Stimulated activated CD4-positive, alpha-beta T cell treated with anti-CD3 and anti-CD28 coated beads, Interleukin-4, amount 100 ng/mL, for 48 hours (primary cell): ENCODE measurements at places on chromosomes 1 and 21.

- DNase-seq, result no peak
Measured at GRCh38 chr1:89816366-89816765, 4.5 kb upstream of the LRRC8D start.

- DNase-seq, result no peak
Measured at GRCh38 chr1:3367376-3367775, 87.1 kb upstream of the ARHGEF16 start.

DNA sequence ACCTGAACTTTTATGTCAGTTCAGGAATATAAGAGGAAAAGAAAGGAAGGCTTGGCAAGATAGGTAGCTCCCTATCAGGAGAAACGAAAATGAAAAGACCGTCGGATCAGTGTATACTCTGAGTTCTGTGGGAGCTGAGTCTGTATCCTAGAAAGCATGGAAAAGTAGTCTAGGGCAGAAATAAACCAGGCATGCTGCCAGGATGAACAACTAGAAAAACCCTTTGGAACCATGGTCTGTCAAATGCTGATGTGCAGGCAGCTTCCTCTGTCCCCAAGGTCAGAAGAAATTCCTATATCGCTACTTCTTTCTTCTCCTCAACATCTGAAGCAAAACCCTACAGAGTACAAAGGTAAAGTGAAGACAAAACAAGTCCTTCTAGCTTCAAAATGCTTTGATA, 268.8 kb downstream of the ST6GALNAC3 start:
- DNase-seq, result no peak

- DNase-seq, result no peak
Measured at GRCh38 chr1:93816970-93817678, 61.9 kb downstream of the DNTTIP2 start.

GRCh38 chr1:15249081-15249480, 2.1 kb downstream of the FHAD1 start:
- DNase-seq, result peak; percentile 59

- peak; percentile 50 for DNase-seq
Measured at GRCh38 chr1:154791292-154792166, 78.6 kb downstream of the KCNN3 start.

DNA sequence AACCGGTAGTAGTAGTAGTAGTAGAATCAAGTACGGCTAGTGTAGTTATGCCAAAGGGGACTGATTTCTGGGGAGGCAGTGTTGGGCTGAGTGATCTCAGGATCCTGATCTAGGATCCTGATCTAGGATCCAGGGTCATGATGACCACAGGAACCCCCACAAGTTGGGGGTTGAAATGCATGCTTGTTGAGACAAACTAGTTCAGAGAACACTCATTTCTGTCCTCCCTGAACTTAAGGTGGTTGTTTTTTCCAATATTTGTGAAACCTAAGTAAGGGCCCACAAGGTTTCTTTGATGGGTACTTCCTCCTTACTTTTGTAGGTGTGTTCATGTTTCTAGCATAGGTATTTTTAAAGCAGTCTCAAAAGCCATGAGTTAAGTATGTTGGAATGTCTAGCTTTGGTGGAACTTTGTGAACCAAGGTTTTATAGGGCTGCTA, 33.9 kb upstream of the PDC start:
- DNase-seq, result no peak

- no peak for DNase-seq
Measured at GRCh38 chr1:39713557-39713956, 22.3 kb upstream of the HPCAL4 start.

- DNase-seq, result no peak
Measured at GRCh38 chr1:25641931-25642573, 25.5 kb downstream of the MAN1C1 start.

GRCh38 chr1:203509135-203509534, 15.2 kb downstream of the OPTC start:
- DNase-seq, result no peak

DNA sequence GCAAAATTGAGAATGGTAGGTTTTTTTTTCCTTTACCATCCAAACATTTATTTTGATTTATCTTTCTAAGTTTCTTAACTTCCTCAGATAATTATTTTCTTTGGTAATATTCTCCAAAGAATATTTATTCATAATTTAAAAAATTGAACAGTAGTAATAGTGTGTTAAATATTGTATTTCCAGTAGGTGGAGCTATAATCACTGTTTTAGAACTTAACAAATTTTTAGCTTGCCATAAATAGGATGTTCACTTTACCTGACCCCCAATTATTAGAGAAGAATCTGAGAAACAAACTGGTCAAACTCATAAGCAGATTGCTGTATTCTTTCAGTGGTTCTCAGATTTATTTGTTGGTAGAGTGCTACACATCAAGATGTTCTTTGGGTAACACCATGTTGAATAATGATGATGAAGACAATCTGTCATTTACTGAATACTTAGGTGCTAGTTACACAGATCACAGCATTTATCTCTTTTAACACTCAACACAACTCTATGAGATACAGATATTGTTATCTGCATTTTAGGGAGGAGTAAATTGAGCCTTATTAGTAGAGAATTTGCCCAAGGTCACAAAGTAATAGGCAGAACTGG, 82.4 kb upstream of the GPR88 start:
- no peak for DNase-seq

- DNase-seq, result no peak
Measured at GRCh38 chr1:33297911-33298622, 22.8 kb downstream of the A3GALT2 start.

DNA sequence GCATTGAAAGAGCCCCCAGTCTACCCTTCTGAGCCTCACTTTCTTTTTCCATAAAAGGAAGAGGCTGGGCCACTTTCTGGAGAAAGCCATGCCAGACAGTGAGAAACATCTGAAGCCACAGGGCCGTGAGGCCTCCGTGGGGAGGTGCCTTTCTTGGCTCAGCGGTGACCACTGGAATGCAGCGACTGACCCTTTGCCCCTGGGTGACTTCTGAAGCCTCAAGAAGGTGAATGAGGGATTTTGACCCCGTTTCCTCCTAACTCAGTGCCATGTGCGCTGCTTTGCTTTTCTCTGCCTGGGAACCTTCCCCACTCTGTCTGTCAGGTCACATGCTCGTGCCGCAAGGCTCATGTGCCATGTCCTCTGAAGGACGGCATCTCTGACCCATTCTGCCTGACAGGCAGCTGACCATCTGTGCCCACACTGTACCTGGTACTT, 44.7 kb upstream of the A3GALT2 start:
- no peak for DNase-seq

DNA sequence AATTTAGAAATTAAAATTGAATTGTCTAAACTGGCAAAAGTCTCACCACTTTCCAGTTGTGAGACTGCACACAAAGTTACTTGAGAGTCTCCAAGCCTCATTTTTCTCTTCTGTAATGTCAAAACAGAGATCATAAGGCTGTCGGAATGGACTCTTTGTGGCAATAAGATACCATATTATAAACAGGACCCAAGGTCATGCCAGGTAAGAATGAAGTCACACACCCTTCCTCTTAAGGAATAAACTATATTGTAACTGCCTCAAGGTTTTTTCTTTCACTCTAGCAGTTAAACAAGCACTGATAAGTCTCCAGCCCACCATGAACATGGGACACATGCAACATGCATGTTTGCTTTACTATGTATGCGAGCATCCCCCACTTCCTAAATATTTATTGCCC, 50.1 kb upstream of the DIRAS3 start:
- DNase-seq, result no peak

- DNase-seq, result no peak
Measured at GRCh38 chr1:178161516-178161915, 67.6 kb downstream of the RASAL2 start.

GRCh38 chr1:58890609-58891008, 106.8 kb upstream of the JUN start:
- no peak for DNase-seq

DNA sequence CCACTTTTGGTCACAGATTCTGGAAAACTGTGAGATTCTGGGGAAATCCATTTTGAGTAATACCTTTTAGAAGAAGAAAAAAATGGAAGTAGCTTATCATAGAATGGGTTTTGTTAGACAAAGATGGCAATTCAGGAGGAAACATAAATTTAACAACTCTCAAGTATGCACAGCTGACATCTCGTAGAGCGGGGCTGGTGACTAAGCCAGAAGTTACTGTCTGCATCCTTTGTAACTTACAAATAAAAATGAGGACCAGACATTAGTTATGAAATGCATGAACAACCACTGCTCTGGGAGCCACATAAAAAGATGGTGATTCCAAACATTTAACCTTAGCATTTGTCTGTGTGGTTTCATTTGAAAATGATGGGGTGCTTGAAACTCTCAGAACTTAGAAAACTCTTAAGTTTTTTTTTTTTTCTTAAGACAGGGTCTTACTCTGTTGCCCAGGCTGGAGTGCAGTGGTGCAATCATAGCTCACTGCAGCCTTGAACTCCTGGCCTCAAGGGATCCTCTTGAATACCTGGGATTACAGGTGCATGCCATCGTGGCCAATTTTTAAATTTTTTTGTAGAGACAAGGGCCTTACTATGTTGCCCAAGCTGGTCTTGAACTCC, 49.2 kb upstream of the ATP5PO start:
- DNase-seq, result no peak

- no peak for DNase-seq
Measured at GRCh38 chr1:29820401-29820800, 584.1 kb downstream of the PTPRU start.

DNA sequence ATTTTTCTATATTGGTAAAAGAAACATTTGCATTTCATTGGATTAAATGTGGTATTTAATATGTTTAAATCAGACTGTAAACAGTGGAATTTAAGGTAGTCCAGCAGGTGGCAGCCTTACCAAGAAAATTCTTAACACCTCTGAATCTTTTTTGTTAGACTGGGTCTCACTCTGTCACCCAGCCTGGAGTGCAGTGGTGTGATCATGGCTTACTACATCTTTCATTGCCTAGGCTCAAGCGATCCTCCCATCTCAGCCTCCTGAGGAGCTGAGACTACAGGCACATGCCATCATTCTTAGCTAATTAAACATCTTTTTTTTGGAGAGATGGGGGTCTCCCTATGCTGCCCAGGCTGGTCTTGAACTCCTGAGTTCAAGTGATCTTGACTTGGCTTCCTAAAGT, 98.8 kb downstream of the RABGAP1L start:
- DNase-seq, result peak; percentile 17

DNA sequence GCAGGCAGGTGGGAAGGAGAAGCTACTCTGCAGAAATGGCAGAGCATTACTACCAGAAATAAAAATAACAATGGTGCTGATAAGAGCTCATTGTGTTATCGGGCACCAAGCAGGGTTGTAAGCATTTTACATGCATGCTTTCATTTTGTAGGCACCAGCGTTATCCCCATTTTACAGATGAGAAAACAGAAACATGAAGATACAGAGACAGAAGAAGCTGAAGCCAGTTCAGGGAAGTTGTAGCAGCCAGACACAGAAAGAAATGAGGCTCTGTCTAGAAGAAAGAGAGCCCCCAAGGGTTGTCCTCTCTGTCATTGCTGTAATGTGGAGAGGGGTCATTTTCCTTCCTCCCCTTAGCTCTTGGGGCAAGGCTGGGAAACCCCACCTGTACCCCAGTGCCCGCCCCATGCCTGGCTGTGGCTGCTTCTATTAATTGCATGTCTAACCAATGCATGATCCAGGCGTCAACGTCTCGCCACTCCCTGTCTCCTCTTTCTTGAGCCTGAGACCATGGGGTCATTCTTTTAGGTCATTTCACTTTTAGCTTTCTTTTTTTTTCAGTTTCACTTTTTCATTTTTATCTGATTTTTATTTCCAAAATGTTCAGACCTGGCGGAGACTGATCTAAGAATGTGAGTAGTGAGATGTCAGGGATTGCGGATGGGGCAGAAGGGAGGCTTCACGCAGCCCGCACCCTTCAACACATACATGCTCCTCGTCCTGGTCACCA, 6.8 kb downstream of the OLIG1 start:
- no peak for DNase-seq

DNA sequence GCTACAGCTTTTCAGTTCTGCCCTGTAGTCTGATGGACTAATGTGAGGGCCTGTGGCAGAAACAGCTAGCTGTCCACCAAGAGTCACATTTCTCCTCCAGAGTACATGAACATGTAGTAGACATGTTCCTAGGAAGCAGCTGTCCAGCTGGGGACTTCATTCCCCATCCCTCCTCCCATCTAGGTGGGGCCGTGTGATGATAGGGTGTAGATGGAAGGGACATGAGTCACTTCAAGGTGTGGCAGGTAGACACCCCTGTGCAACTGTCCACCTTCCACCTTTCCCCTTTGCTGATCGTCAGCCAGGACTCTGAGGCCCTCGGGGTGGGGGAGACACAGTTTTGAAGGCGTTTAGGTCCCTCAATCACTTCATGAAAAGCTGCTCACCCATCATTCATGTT, 3.6 kb upstream of the RD3 start:
- DNase-seq, result no peak

DNA sequence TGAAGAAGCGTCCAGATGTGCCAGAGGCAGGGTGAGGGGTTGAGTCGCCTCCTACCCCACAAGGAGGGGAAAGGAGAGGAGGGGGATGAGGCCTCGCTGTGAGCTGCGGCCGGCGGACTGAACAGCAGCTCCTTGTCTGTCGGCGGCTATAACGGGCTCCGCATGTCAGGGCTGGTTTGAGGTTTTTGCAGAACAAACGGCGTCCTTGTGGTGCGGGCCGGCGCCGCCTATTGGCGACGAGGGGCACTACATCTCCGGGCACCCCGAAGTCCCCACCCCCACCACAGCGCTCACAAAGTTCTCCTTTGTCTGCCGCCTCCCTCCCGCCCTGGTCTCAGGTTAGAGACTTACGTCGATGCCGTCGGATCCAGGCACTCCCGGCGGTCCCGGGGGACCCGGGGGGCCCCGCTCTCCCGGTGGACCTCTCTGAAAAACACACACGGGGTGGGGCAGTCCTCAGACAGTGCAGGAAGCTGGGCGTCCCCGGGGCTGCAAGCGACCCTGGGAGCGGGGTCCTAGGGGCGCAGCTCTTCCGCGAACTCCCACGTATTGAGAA, 1.8 kb downstream of the COL9A2 start:
- peak; percentile 76 for DNase-seq

GRCh38 chr1:30410153-30410851, 313.1 kb downstream of the MATN1 start:
- no peak for DNase-seq

DNA sequence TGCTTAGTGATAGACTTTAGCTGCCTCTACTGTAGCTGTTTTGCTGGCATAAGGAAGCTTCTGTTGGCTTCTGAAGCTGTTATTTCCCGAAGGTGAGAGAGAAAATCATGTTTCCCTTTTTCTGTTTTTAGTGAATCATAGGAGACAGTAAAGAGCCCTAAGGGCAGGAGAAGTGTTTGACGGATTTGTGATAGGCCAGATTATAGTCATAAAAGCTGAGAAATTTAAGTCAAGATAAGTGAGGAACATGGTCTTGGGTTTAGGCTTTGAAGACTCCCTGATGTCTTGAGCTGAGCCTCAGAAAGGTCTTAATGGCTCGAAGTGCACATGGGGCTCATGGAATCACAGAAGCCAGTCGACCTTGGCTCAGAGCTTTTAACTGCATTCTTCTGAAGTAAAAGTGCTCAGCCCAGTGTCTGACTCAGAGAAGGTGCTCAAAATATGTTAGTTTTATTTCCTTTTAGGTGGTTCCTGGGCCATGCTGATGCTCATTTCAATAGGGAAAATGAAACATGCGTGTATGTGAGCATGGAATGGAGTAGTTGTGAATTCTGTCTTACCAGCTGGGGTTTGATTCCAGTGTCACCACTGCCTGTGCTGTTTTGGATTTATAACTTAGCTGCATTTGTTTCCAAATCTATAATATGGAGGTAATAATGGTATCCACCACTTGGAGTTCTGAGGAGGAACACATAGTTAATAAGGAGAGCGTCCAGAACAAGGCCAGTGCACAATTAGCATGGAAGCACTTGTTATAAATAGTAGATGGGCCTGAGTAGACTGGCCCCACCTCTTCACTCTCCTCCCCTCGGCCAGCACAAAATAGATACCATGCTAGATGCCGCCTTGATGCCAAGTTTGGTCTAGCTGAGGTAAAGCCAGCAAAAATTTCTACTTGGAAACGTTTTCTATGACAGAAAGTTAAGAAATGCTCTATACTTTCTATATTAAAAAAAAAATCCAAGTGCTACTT, 99.2 kb downstream of the C1orf21 start:
- no peak for DNase-seq
